Activated B cell treated with CpG ODN at 0.5 μM for 24 hours (primary cell): ENCODE measurements at places on chromosomes 5 and 9. TPM values are rescaled to one million over a fixed set of nuclear protein-coding genes. Genes with fewer than 3 reads are reported as not detected.

The NSG2 gene
- not detected in 2 replicates for total RNA-seq

The TMEM250 gene
- total RNA-seq: 23.3 and 23.4 TPM in 2 replicates

DNA sequence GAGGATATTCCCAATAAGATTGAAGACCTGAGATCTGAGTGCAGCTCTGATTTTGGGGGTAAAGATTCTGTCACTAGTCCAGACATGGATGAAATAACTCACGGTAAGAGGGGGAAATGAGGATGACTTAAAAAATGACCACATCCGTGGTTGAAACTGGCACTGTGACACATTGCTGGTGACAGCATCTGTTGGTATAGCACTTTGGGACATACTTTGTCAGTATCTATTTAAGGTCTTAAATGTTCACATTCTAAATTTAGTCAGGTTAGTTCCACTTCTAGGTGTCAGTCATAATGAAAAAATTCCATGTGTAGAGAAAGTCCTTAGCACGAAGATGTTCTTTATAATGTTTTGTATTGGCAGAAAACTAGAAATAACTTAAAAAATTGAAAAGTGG is 70.9 kb downstream of the GAPVD1 start:
- no peak for DNase-seq

GRCh38 chr9:33880211-33881089 is 63.5 kb downstream of the UBE2R2 start:
- DNase-seq: no peak

The TAF11L10 gene
- total RNA-seq: not detected in 2 replicates

The PARP8 gene
- total RNA-seq: 39.3 and 56.0 TPM in 2 replicates

- no peak for DNase-seq
Observed at GRCh38 chr5:43514471-43514815, 505 bp downstream of the C5orf34 start.

DNA sequence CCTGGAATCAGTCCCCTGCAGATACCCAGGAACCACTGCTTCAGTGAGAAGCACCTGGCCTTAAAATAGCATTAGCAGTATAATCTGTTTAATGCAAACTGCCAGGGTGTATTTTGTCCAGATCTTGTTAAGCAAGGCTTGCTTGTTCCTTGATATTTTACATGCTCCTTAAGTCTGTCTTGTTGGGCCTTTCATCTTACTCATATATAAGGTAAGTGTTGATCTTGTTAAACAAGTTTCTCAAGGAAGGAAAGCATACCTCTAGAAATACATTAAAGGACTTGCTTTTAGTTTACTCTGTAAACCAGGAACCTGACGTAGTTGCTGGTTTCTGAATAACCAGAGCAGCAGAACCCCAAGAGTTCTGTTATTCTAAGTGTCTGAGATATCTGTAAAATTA is 13.7 kb downstream of the HSPA4 start:
- no peak for DNase-seq

The PALM2AKAP2 gene
- not detected in 2 replicates for total RNA-seq

The ORM2 gene
- total RNA-seq: not detected in 2 replicates

- DNase-seq: no peak
Observed at GRCh38 chr9:29078063-29078666, 1504.9 kb upstream of the C9orf72 start.

- no peak for DNase-seq
Observed at GRCh38 chr5:55159763-55160492, at the start of gene GPX8. TSS of gene GPX8 (plus strand) at chr5:55160171. CDS start at chr5:55160193, 22 bp downstream.

- no peak for DNase-seq
Observed at GRCh38 chr5:176897263-176897662, 1.9 kb downstream of the HK3 start.

DNA sequence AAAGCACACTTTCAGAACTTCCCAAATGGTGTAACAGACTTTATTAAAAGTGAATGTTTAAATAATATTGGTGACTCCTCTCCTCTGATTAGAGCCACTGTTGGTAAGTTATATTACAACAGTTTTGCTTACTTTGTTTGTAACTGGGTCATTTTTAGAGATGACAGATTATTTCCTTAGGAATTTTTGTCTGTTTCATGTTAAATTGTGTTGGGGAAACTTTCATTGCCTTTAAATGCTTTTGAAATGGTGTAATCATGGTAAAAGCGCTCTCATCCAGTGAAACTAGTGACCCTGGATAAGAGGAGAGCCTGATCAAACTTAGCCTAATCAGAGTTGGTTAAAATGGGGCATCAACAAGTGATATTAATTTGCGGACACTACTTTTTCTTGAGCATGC is 39.4 kb downstream of the TNPO1 start:
- DNase-seq: no peak

The VDAC1 gene
- 158 and 164 TPM in 2 replicates for total RNA-seq

DNA sequence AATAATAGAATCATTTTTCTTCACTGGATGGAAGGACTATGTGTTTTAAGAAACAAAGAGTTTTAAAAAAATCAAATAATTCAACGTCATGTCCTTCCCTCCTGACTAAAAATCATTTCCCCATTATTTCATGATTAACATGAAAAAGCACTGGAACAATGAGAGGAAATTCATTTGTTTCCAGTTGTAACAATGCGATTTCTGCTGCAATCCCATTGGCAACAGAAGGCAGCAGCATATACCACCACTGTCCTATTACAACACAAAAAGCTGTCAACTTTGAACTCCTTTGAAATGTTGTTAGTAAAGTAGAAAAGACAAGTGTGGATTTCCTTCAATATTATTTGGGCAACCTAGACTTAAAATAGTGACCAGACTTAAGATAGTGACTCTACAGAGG is 3.1 kb downstream of the C5orf63 start:
- DNase-seq: no peak

- no peak for DNase-seq
Observed at GRCh38 chr5:157339409-157339808, 73.5 kb downstream of the CYFIP2 start.

- no peak for DNase-seq
Observed at GRCh38 chr5:95148453-95148852, 136.4 kb downstream of the MCTP1 start.

The GLRA1 gene
- total RNA-seq: not detected in 2 replicates

The PTBP3 gene
- 106 and 125 TPM in 2 replicates for total RNA-seq

The LMNB1 gene
- total RNA-seq: 34.7 and 35.7 TPM in 2 replicates
